Endodermal cell (in vitro differentiated cells): ENCODE measurements at places on chromosomes 1 and 21. TPM values are rescaled to one million over a fixed set of nuclear protein-coding genes. Genes with fewer than 3 reads are reported as not detected.

DNA sequence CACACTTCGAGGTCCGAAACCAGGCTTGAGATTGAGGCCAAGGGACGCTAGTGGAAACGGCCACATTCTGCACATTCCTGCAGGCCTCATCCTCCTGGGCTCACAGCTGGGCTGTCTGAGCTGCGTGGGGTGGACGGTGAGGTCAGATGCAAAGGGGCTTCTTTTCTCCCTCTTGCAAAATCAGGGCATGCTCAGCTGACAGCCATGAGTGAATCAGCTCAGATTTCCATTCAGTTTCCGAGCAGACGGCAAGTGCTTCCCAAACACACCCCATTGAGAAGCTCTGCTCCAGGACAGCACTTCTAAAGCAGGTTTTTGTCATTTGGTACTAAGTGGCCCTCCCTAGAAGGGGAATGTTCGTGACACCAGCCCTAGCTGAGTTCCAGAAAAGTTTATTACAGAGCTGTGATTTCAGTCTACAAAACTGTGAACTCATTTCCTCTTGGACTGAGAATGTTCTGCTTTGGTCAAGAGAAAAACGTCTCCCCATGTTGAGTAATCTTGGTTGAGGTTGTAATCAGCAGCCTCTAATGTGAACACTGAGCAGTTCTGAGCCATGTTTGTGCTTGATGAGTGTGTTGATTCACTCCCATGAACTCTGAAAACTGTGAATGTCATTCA is 10.0 kb downstream of the PDPN start:
- peak overlapping the region; percentile 79 for H3K27ac ChIP-seq
- H3K27me3 ChIP-seq, result no peaks in the 10 kb centered on the region
- DNase-seq, result peak; percentile 70
- H3K36me3 ChIP-seq, result no peaks in the 10 kb centered on the region
- no peak overlapping the region for H3K4me3 ChIP-seq
- no peaks in the 10 kb centered on the region for H3K4me1 ChIP-seq

DNA sequence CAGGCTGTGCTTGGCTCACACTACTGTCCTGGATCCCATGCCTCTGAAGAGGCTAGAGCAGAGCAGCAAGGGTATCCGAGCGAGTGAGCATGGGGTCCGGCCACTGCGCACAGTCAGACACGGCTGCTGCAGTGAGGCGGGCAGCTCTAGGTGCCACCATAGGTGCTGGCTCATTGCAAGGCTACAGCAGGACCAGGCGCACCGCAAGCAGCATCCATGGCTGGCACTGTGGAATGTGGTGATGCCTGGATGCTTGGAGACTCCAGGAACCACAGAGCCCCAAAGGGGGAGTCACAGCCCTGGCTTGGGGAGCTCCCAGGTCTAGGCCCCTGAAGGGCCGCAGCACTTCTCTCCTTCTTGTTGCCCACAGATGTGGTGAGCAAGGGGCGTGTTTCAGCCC is 47.2 kb downstream of the ATP6V1G3 start:
- no peaks in the 10 kb centered on the region for H3K4me1 ChIP-seq
- no peak overlapping the region for H3K4me3 ChIP-seq
- no peak overlapping the region for H3K27ac ChIP-seq
- no peak for DNase-seq
- H3K27me3 ChIP-seq, result no peaks in the 10 kb centered on the region
- no peaks in the 10 kb centered on the region for H3K36me3 ChIP-seq

- H3K4me3 ChIP-seq, result no peak overlapping the region
- no peaks in the 10 kb centered on the region for H3K4me1 ChIP-seq
- H3K27ac ChIP-seq, result no peak overlapping the region
- no peaks in the 10 kb centered on the region for H3K27me3 ChIP-seq
- H3K36me3 ChIP-seq, result peaks cover 46% of the 10 kb centered on the region
- no peak for DNase-seq
Measured at GRCh38 chr1:235315735-235316134, 12.2 kb downstream of the ARID4B start.

DNA sequence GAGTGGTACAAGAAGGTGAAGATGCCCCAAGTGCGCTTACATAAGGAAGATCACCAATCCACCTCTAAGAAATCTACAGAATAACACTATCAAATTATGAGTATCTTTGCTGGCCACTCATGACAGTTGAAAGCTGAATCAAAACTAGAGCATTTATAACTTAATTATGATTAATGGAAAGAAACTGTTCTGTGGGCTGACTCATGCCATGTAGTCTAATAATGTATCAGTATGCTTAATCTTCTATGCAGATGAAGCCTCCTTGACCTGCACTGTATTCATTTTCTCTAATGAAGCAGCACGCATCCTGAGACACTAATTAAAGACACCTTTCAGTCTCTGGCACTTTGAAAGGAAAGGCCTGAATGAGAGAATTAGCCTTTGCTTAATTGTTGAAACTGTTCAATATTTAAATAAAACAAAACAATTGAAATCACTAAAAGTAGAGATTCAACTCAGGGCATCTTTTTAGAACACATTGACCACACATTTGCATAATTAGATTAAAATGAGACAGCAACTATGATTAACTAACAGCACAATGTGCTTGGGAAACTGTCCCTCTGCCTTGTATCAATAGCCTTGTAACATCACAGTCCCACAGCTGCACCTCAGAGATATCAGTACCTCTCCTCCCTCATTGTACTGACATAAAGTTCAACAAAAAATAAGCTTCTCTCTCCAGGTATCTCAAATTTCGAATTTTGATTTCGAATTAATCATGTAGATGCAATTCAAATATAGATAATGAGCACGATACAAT is 105.6 kb downstream of the NTPCR start:
- H3K4me3 ChIP-seq, result no peak overlapping the region
- no peak for DNase-seq
- no peaks in the 10 kb centered on the region for H3K27me3 ChIP-seq
- no peak overlapping the region for H3K27ac ChIP-seq
- H3K36me3 ChIP-seq, result no peaks in the 10 kb centered on the region
- H3K4me1 ChIP-seq, result peaks cover 9% of the 10 kb centered on the region

GRCh38 chr1:156693848-156694689 is 11.3 kb downstream of the CRABP2 start:
- peaks cover 4% of the 10 kb centered on the region for H3K36me3 ChIP-seq
- peaks cover 6% of the 10 kb centered on the region for H3K27me3 ChIP-seq
- H3K27ac ChIP-seq, result peak overlapping the region; percentile 84
- peak; percentile 83 for DNase-seq
- H3K4me3 ChIP-seq, result peak overlapping the region; percentile 1

Gene SPRR4
- not detected in 2 replicates for total RNA-seq

Gene SYPL2
- not detected in 3 replicates for total RNA-seq

Gene PEX14
- 24.0 and 24.3 TPM in 2 replicates for total RNA-seq
